Right kidney (tissue), 9 donors: ENCODE measurements at places on chromosomes 2 and 18.

GRCh38 chr2:121530212-121530705, 421 bp upstream of the RNU4ATAC start:
- peak; percentile 99 for DNase-seq

DNA sequence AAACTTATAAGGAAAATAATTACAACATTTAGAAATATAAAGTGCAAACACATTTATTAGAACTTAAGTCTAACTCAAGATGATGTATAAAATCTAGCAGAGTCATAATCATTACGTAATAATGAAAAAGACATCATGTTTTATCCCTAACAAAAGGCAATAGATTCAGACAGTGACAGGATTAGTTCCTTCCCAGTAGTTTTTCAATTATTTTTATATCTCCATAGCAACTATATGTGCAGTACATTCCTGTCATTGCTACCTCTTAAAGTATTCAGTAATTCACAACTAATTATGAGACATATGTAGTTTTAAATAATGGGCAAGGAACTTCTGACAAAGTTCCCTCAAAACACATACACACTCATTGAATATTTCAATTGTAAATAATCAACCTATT, 687.9 kb downstream of the CCDC85A start:
- no peak for DNase-seq

DNA sequence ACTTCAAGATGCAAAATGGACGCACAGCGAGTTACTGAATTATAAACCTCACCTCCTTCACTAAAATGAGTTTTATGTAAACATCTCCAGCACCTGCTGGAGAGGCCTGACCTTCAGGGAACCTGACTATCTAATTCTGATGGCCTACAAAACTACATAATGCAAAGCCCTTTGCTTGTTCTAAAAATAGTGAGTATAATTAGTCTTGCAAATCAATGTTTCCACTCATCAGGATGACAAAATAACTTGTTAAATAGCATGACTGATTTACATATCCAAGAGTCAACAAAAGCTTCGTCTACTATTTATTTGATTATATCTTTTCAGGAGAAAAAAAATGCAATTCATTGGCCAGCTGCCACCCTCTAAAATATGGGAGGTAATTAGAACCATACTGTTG, 326.3 kb upstream of the MC4R start:
- no peak for DNase-seq

DNA sequence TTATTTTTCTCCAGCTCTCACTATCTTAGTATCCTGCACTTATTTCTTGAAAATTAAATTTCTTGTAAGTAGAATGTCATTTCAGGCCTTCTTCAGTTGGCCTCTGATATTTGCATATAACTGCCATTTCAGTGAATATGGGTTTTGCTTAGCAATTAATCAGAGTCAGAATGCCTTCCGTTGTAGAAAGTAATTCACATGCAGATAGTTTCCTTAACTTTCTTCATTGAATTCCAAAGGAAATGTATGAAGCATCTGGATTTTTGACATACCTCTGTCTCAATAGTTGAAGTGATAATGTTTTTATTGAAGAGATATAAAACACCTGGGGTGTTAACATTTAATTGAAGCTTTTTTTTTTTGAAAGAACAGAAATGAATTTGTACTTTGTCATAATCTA, 914.1 kb upstream of the NXPH2 start:
- no peak for DNase-seq

DNA sequence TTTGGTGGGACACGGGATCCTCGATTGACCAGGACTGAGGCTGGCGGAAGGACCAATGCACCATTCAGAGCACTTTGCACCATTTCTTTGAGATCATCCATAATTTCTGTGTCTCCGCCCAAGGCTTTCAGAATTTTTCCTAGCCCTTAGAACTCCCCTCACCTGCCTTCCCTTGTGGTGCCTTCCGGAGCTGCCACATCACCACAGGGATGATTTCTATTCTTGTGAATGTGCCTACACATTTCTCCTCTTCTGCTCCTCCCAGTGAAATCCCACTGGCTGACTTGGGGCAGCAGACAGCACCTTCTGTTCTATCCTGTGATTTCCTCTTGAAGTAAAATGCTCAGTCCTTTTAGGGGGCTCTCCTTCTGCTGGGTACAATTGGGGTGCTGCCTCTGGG, 11.2 kb downstream of the ACOXL start:
- DNase-seq, result no peak

DNA sequence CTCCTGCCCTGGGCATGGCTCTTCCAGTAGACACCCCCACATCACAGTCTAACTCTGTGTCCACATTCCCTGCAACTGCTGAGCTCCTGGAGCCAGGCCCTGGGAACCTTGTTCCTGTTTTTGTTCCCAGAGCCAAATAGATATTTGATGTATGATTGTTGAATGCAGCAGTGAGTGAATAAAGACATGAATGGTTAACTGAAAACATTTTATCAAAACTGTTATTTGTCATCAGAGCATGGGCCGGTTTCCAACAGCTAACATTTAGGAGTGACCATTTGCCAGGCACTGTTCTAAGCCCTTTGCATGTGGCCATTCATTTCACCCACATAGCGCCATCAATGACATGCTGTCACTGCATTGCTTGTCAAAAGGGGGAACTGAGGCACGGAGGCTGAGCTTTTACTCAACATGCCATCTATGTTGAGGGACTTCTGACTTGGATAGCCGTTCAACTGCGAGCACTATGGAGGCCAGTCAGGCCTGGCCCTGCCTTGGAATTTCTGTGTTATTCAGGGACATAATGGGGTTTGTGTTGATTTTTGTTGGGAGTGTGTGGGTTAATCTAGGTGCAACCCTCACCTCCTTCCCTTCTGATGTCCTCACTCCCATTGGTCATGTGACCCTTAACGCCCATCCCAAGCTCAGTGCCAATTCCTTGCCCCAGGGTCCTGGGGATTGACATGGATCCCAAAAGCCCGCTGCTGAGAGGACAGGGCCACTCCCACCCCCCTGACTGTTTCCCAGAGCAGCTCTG, 12.6 kb downstream of the IL1R1 start:
- no peak for DNase-seq

- no peak for DNase-seq
These were observed 25.0 kb upstream of the MAP3K20 start for GRCh38 chr2:173050684-173051083.

- DNase-seq, result peak; percentile 74
These were observed 403 bp downstream of the MAP2 start for GRCh38 chr2:209424199-209424701.

DNA sequence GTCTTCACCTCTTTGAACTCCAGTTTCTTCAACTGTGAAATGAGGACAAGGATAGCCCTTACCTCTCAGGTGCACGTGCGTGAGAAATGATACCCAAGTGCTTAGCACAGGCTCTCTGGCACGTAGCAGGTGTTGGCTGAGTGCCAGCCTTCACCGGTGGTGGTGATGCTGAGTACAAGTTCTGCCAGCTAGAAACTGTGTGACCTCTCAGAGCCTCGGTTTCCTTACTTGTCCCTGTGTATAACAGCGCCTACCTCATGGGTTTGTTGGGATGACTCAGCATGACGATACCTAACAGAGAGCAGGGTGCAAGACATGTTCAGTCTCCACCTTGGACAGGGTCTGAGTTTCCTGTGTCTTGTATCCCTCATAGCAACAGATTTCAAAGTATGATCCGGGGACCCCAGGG, 205.1 kb downstream of the TNS1 start:
- DNase-seq, result no peak

DNA sequence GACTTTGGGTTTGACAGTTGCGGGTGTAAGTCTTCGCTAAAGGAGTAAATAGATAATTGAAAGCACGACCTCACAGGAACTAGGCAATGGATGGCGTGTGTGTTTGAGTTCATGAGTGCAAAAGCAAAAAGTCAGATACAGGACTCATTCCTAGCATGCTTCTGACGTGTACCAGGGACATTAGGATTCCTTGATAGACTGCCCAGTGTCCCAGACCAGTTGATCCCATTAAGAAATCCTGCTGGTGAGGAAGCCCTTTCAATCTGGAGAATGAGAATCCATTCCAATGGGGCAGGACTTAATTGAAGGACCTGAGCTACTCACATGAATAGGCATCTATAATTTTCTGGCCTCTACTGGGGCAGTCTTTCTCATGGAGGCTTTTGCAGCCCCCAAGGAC, 235.4 kb downstream of the RAD51AP2 start:
- DNase-seq, result no peak
